ENCODE measurements at places on chromosomes 2 and 18.

DNA sequence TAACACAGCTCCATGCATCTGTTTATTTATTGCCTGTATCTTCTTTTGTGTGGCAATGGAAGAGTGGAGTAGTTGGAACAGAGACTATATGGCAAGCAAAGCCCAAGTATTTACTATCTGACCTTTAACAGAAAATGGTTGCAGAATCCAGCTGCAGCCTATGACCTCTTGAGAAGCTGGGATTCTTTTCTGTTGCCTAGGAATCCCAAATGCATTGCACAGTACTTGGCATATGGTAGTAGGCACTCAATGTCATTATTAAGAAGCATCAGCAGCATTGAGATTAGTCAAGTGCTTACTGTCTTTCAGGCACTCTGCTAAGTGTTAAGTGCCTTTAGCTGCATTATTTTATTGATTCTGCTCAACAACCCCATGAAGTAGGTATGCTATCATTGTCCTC, 331.6 kb downstream of the CCDC85A start:
- DNase-seq, result no peak

GRCh38 chr2:239495791-239496233, 95.0 kb upstream of the HDAC4 start:
- no peak for DNase-seq

- DNase-seq, result peak; percentile 75
Observed at GRCh38 chr18:63161032-63161760, 158.4 kb downstream of the BCL2 start.

DNA sequence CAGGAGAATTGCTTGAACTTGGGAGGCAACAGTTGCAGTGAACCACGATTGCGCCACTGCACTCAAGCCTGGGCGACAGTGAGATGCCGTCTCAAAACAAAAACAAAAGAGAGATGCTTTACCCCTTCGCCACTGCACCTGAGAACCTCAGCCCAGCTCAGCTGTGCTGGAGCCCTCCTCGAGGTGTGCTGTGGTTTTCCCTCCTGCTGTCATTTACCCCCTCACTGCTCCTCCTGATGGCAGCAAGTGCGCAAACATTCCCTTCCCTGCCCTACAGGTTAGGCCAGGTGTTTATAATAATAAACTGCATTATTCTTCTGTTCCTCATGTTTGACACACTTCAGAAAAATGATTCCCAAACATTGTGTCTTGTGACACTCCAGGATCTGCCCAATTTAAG, 8.4 kb downstream of the FBXO36 start:
- DNase-seq, result no peak

DNA sequence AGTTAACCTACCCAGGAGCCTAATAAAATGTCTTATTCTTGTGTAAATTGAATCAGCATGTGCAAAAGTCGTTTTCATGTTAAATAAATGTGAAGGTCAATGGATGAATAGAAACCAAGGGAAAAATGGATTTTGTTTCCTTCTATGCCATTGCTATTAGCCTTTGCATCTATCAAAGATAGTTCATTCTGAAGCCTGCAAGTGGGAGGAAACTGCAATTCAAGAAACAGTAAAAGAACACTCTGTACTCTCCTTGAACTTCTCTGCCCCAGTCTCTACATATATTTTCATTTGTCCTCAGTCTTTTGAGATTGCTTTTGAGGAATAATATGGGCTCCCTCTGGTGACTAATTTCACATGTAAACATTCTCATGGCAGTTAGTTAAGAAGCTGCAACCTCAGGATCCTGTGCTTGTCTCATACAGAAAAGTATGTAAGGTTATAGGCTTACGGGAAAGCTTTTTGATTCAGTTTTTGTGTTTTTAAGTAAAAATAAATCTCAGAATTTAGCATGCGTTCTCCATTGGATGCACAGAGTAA, 1590.0 kb upstream of the LRRTM1 start:
- no peak for DNase-seq
